ENCODE measurements at places on chromosomes 2 and 18.

GRCh38 chr2:165874445-165875039 lies 79.0 kb downstream of the TTC21B start:
- peak; percentile 24 for DNase-seq

- no peak for DNase-seq
Measured at GRCh38 chr18:37937287-37937686, 371.7 kb upstream of the CELF4 start.

GRCh38 chr2:157172866-157173578 lies 84.5 kb upstream of the GALNT5 start:
- DNase-seq, result no peak

- DNase-seq, result peak; percentile 3
Measured at GRCh38 chr2:95122197-95122551, 566 bp upstream of the MRPS5 start.

DNA sequence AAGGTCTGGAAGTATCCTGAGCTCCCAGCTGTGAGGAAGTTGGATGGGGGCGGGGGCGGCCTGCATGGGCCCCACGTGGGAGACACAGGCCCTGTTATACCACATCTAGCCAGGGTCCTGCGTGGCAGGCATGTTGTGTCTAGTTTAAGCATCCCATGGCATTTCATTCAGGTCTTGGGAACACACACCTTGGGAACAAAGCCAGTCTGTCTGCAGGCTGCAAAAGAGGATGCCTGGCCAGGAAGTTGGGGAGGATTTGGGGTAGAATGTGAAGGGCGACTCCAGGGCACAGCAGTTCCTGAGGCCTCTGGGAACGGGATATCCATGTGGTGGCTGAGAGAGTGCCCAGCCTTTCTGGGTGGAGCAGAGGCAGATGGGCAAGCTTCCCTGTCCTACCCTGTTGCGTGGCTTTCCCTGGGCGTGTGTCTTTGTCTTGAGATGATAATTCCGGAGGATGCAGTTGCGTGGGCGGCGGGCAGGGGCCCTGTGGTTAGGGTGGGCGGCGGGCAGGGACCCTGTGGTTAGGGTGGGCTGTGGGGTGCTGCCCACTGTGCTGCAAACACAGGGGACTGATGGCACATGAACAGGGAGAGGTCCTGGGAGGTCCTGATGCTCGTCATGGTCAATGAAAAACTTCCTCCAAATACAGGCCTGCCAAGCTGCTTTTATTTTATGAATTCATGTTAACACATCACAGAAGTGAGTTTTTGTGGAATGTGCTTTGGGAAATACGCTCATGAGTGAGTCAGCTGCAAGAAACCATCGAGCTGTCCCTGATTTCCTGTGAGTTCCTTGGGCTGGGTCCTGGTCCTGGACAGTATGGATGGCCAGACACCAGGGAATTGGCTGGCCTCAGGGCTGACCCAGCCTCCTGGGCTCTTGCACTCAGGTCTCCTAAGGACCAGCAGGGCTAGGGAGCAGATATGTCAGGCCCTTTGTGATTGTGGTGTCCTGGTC lies 90.0 kb upstream of the HS6ST1 start:
- no peak for DNase-seq

DNA sequence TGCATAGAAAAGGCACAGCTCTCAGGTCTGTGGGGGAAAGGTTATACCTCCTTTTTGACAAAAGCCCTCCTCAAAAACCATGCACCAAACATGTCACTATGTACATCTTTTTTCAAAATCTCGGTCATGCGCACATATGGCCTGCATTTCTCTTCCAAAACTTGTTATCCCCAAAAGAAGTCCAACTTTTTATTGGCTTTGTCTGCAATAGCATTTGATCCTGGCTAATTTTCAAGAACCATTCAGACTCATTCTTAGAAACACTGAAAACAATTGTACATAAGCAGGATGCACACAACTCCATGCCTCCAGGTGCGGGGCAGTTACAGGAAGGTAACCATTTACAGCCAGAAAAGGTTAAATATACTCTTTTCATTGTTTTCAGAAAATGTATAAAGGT lies 21.9 kb downstream of the SERTAD2 start:
- DNase-seq, result no peak

DNA sequence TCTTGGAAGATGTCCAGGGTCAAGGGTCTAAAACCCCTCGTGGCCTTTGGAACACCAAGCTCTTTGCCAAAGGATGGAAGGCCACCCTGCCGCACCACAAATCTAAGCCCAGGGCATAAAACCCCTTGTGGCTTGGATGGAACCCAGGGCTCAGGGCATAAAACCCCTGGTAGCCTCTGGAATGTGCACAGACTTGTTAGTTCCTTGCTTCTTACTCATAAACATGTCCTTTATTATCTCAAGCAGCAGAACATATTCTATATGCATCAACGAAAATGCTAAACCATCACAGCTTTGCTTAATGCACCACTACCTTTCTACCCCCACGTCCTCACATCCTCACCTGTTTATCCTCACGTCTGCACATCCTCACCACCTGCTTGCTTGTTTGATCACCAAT lies 998.0 kb downstream of the DSC3 start:
- DNase-seq, result no peak

- no peak for DNase-seq
Measured at GRCh38 chr2:108586116-108586515, 51.8 kb downstream of the LIMS1 start.

GRCh38 chr2:64524604-64525316 lies 632 bp downstream of the AFTPH start:
- peak; percentile 12 for DNase-seq

DNA sequence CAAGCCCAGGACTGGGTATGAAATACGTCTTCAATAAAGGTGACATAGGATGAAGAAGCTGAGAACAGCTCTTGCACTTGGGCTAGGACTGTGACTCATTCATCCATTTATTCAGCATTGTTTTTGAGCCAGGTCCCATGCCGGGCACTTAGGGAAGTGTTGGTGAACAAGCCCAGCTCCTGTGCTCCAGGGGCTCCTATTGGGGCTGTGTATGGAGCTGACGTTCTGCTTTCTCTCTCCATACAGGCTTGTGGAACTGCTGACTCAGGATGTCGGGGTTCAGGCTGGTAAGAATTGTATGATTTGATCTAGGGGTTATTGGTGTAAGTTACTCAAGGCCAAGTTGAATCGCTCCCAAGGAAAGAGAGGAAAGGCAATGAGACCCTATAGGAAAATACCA lies 24.0 kb downstream of the MYO7B start:
- no peak for DNase-seq

- DNase-seq, result no peak
Measured at GRCh38 chr2:151756820-151757219, 22.5 kb upstream of the NEB start.

DNA sequence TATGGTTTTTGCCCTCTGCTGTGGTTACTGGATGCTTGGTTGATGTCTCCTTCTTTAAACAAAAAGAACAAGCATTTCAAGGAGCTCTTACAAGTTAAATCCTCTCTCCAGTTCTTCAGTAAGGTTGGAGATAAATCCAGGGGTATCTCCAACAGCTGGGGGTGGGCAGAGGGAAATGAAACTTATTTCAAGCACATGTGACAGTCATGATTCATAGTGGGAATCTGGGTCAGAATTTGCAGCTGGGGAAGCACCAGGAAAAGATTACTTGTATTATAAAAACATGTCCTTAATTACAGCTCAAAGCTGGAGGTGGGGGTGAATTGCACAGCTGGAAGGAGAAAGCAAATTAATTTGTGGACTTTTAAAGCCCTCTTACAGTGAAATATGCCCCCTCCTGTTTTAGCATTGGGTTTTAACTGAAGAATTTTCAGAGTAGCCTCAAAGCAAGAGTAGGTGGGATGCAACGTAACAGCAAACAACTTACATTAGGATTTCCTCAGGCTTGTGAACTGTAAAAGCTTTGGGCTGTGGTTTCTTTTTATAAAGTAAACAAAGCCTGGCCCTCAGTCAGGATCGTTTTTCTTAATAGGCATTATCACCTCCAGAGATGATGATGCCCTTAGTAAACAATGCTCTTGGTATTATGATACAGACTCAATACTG lies 596.4 kb downstream of the NYAP2 start:
- no peak for DNase-seq

- DNase-seq, result no peak
Measured at GRCh38 chr18:71398531-71398930, 1109.7 kb downstream of the SOCS6 start.

GRCh38 chr2:118061135-118061955 lies 26.9 kb upstream of the INSIG2 start:
- no peak for DNase-seq

- no peak for DNase-seq
Measured at GRCh38 chr2:71347517-71347916, 15.9 kb downstream of the ZNF638 start.

- no peak for DNase-seq
Measured at GRCh38 chr2:200738590-200738989, 73.1 kb upstream of the BZW1 start.

DNA sequence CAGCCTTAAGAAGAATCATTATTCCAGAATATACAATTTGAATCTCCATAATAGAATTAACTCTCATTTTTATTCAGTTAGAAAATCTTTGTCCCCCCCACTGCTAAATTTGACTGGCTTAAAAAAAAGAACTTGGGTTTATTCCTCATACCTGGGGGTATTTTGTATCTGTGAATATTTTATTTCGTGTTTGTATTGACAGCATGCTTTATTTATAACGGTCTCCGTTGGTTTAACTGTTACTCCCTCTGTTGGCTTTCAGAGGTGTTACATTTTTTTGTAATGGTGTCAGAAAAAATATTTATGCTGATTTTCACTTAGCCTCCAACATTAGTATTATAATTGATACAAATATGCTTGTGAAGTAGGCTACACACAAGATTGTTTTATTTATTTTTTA lies 109.1 kb downstream of the HAUS1 start:
- no peak for DNase-seq

DNA sequence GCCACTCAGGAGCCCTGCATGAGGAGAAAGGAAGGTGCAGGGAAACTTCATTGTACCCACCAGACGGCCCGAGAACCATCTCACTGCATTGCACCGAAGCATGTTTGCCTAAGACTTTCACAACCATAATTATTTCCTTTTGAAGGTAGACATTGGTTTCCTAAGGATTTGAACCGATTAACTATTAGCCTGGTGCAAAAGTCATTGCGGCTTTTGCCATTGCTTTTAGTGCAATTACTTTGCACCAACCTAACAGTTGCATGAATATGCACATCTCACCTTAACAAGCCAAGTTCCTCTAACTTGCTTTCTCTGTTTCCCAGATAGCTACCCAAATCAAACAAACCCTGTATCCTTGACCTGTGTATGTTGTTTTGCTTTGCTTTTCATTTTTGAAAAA lies 516.3 kb upstream of the ID2 start:
- DNase-seq, result no peak

DNA sequence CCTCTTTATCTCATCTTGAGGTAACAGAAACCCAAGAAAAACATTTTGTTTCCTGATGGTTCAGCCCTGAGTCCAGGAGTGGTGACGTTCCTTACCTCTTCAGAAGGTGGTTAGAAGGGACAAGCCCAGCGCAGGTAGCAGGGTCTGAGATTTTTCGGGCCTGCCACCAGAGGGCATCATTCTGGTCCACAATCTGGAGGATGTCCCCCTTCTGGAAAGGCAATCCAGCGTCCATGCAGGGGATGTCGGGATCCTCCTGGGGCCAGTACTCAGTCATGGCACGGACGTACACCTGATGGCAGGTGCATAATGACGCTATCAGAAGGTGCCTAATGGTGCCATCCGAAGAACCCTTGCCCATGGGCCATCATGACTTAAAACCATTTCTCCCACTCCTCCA lies 17.7 kb downstream of the MPP4 start:
- DNase-seq, result no peak

- no peak for DNase-seq
Measured at GRCh38 chr2:21228041-21228895, 104.5 kb downstream of the TDRD15 start.

GRCh38 chr2:112824694-112825085 lies 11.9 kb downstream of the IL1B start:
- no peak for DNase-seq

- no peak for DNase-seq
Measured at GRCh38 chr18:50709193-50709592, 110.6 kb downstream of the MRO start.

DNA sequence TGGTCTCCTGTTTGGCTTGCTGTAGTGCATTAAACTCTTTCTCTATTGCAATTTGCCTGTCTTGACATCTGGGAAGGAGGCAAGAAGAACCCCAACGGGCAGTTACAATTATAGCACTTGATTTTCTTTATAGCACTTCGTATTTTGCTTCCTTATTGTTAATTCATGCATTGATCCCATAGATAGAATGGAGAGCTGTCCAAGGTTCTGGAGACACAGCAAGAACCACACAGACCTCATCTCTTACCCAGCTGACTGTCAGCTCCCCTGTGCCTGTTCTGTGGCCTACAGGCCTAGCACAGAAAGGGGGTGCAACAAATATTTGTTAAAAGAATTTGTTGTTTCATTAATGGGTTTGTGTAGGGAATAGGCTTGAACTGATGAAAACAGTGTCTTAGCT lies 194.3 kb downstream of the GALNT1 start:
- no peak for DNase-seq

DNA sequence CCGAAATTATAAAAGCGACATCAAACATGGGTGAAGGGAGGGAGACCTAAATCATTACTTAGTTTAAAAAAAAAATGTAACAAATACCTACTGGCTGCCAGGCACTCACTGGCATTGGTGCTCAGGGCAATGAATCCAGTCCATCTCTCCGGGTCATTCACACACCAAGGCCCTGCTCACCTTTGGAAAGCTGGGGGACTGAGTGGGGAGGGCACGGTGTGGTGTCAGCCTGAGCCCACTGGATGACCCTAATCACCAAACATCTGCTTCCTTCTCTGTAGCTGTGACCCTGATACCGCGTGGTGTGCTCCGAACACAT lies 336 bp upstream of the DDX1 start:
- DNase-seq, result no peak

DNA sequence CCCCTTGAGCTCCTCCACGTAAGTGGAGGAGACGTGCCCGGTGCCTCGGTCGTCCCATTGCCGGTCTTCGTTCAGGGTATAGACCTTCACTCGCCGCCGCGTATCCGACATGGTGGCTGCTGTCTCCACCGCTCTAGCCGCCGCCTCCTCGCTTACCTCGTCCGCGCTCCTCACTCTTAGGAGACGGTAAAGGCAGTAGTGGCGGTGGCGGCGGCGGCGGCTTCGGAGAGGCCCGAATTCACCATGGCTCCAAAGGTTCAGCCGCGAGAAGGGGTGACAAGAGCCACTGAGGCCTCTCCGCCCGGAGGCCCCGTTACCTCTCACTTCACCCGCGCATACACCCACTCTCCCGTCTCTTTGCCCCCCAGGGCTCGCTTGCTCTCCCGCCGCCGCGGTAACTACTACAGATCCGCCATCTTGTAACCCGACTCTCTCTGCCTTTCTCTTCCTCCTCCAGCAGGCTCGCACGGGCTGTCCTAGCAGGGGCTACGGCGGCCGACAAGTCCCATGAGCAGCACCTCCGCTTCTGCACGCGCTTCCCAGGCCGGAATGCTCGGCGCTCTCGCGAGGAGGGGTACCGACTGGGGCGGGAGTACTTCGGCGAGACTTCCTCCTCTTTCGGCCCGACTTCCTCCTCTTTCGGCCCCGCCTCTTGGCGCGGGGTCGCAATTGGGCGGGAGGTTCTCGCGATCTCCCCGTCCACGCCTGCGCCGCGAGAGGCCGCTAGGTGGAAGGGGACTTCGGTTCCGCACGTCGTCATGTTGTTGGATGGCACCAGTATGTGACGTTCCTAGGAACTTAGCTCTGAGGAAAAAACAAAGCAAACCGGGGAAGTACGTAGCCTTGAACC lies at the start of gene PPP4R3B:
Gene PPP4R3B (minus strand): TSS at position 448 of the 850 bp plus-strand sequence. CDS start 337 bp downstream, at position 111.
- DNase-seq, result peak; percentile 81

Measured in GM12891 (cell line).